Sigmoid colon (tissue), 7 donors: ENCODE measurements at places on chromosomes 11 and 22.

DNA sequence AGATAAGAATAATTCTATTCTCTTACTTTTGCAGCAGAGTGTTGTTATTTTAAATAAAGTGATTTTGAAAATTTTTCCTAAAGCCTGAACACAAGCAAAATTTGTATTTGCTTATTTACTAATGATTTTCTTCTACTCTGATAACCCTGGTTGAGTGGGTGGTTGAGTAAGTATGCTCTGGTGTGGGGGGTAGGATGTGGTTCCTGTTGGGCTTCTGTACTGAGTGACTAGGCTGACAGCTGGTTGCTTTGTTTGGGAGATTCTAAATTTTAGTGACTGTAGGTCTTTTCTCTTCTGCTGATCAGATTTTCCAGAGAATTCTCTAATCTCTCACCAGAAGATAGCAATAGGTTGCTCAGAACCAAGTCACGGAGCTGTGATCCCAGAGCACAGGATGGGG, 61.6 kb downstream of the METTL15 start:
- no peak for DNase-seq

GRCh38 chr11:39236916-39237315, 2222.5 kb downstream of the LRRC4C start:
- DNase-seq: no peak

GRCh38 chr22:30566125-30566524, 8.3 kb downstream of the GAL3ST1 start:
- no peak for DNase-seq

- peak; percentile 42 for DNase-seq
Measured at GRCh38 chr22:19824926-19825339, 29.7 kb downstream of the GNB1L start.

DNA sequence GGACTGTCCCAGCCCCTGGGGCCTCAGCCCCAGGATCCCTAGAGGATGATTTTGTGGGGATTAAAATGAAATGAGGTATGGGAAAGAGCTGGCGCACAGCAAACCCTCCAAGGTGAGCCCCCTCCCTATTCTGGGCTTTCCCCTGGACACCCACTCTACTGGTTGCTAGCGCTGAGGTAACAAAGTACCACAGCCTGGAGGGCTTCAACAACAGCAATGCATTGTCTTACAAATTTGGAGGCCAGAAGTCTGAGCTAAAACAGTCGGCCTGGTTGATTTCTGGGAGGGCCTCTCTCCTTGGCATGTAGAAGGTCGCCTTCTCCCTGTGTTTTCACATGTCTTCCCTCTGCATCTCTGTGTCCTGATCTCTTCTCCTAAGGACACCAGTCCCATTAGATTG, 913.6 kb downstream of the NTM start:
- no peak for DNase-seq

GRCh38 chr11:117744471-117745150, 52.4 kb downstream of the DSCAML1 start:
- peak; percentile 41 for DNase-seq

DNA sequence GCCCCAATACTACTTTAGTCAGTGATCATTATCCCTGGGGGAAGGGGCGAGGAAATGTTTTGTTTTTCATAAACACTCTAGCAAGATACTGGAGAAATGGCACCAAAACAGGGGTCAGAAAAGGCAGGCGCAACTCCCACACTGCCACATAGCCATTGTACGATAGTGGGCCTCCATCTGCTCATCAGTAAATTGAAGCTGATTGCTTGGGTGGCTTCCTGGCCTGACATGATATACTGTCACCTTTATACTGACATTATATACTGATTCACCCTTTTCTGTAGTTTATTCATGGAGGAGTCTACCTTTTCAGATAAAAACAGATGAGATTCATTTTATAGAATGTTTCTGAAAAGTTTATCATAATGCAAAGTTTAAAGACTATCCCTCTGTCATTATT, 51.6 kb upstream of the CCDC34 start:
- DNase-seq: no peak

GRCh38 chr11:7514099-7514591, 346 bp downstream of the PPFIBP2 start:
- peak; percentile 73 for DNase-seq
